ENCODE measurements at places on chromosomes 1 and 21.

- DNase-seq: no peak
Measured at GRCh38 chr1:84020151-84020550, 21.2 kb upstream of the TTLL7 start.

- no peak for DNase-seq
Measured at GRCh38 chr1:33045814-33046213, 9.1 kb upstream of the AK2 start.

- DNase-seq: no peak
Measured at GRCh38 chr1:36729289-36729688, 246.6 kb upstream of the CSF3R start.

DNA sequence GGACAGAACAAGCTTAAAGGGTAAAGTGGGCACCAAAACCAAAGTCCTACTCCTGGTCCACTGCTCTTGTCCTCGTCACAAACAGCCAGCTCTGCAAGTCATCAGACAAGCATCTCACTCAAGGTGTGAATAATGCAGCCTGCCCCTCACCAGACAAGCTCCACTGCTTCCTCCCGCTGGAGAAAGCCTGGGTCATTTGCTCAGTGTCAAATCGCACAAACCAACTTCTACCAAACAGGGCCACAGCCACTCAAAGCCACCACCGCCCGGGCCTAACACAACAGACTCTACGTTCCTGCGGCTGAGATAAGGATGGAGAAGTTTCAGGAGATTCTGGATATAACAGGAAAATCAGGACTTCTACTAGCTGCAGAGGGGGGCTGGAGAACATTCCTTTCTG, 3.3 kb downstream of the SSBP3 start:
- DNase-seq: no peak

DNA sequence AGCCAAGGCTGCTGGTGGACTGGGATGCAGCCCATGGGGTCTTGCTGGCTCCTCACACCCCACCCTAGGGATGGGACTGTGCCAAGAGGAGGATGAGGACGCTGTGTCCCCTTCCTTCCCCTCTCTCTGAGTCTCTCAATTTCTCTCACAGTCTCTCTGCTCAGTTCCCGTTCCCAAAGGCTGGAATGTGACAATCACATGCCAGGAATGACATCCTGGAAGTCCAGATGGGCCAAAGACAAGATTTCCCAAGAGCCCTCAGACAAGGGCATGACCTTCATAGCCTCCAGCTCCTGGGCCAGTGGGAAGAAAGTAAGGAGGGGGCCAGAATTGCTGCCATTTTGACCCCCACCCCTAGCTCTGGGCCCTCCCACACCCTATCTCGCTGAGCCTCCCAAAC, 7.6 kb upstream of the CDCP2 start:
- no peak for DNase-seq

DNA sequence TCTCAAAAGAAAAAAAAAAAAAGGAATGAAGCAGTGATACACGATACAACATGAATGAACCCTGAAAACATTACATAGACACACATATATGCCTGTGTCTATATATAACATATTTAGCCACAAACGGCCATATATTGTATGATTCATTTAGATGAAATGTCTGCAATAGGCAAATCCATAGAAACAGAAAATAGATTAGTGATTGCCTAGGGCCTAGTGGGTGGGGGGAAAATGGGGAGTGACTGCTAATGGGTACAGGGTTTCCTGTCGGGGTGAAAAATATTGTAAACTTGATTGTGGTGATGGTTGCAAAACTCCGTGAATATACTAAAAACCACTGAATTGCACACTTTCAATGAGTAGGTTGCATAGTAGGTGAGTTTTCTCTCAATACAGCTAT, 6.0 kb upstream of the H6PD start:
- no peak for DNase-seq

GRCh38 chr1:44076066-44076465, 42.6 kb upstream of the KLF17 start:
- no peak for DNase-seq

GRCh38 chr1:118325550-118326225, 140.7 kb upstream of the SPAG17 start:
- no peak for DNase-seq

DNA sequence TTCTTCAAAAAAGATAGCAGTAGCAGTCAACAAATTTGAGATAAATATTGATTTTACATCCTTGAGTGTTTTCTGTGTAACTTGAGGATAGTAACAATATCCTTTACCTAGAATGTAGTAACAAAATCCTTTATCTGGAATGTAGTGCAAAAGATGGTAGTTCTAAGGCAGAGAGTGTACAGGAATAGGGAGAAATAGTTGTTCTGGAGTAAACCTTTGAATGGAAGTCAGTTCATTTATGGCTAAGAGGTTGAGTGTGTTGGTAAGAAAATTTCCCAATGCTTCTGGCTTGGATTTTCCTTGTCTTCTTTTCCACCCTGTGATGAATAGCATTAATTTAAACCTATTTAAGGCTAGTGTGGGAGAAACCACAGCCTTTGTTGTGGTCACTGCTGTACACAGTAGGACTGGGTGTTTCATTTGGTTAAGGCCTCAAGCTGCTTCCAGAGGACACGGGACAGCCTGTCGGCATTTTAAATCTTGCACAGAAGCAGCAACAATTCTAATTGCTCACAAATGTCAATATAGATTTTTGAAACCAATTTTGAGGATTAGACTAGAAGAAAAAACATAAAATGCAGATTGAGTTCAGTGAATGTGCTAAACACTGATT, 11.3 kb downstream of the NFIA start:
- DNase-seq: no peak

GRCh38 chr1:85846706-85847105, 138.5 kb upstream of the ZNHIT6 start:
- no peak for DNase-seq

DNA sequence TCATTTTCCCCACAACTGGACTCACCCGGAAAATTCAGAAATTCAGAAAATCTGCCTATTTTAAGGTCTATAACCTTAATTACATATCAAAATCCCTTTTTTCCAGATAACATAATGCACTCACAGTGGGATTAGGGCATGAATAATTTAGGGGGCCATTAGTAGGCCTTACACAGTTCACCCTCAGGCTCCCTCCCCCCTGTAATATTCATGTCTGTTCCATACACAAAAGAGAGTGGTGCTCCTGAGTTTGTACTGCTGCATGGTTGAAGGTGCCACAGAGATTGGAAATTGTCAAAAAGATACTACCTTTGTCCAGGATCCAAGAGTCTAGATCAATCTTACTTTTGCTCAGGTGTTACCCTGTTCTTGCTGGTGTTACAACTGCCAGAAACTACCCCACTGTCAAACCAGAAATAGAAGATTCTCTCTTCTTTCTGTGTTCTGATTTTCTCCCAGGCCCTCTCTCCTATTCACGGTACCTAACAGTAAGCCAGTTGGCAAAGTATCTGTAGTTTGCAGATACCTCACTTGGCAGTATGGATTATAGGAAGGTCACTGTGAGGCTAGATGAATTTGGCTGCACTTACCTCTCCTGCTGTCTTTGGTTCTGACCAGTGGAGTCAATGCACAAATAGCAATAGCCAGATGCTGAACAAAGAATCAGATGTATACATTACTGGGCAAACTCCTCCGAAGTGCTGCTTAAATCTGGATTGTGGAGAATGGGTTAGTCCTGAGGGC, 53.2 kb downstream of the C1orf198 start:
- no peak for DNase-seq
